Activated CD4-positive, alpha-beta memory T cell treated with anti-CD3 and anti-CD28 coated beads for 36 hours (primary cell): ENCODE measurements at places on chromosomes 2 and 18.

GRCh38 chr18:77111449-77111848, 21.1 kb downstream of the MBP start:
- peaks cover 27% of the 10 kb centered on the region for H3K36me3 ChIP-seq
- no peak overlapping the region for H3K4me3 ChIP-seq
- peaks cover 85% of the 10 kb centered on the region for H3K4me1 ChIP-seq
- DNase-seq = peak; percentile 9
- H3K27me3 ChIP-seq = no peaks in the 10 kb centered on the region

- no peak overlapping the region for H3K4me3 ChIP-seq
- H3K27me3 ChIP-seq = peaks cover 4% of the 10 kb centered on the region
- no peak overlapping the region for H3K27ac ChIP-seq
- no peaks in the 10 kb centered on the region for H3K4me1 ChIP-seq
- H3K36me3 ChIP-seq = no peaks in the 10 kb centered on the region
- no peak for DNase-seq
Observed at GRCh38 chr2:120750488-120751210, 15.0 kb downstream of the GLI2 start.

GRCh38 chr2:215361211-215361875, 49.5 kb downstream of the ATIC start:
- no peak overlapping the region for H3K27ac ChIP-seq
- H3K36me3 ChIP-seq = peaks cover 43% of the 10 kb centered on the region
- no peaks in the 10 kb centered on the region for H3K4me1 ChIP-seq

DNA sequence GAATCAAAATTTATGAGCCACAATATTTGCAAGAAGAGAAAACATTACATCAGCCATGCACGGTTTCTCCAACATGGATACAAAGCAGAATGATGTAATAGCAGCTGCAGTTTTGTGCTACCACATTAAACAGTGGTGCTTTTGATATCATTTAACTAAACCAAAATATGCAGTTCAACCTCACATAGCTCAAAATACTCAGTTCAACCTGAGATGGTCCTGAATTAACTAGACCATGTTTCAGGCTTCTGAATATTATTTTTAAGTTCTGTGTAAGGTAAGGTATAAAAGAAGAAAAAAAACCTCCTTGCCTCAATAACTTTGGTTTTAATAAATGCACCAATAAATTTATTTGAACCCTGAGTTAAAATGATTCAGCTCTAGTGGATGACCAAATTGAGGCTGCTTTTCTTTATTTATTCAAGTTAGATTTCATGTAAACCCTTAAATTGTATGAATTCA, 18.8 kb upstream of the TSPYL6 start:
- peaks cover 7% of the 10 kb centered on the region for H3K4me1 ChIP-seq
- peaks cover 4% of the 10 kb centered on the region for H3K36me3 ChIP-seq
- no peaks in the 10 kb centered on the region for H3K27me3 ChIP-seq
- H3K4me3 ChIP-seq = no peak overlapping the region

DNA sequence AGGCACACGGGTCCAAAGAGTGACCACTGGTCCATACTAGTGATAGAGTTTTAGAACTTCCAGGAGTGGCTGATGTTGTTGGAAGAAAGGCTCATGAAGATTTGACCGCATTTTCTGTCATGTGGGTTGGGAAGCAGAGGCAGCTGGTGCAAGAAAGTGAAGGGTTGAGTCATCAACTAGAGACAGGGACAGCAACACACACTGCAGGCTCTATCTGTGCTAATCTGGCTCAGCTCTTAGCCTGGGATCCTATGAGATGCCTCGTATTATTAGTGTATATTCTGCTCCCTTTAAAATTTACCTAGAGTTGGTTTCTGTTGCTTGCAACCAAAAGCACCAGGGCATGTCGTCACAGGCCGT, 2.5 kb upstream of the SH3RF3 start:
- H3K27me3 ChIP-seq = peaks cover 36% of the 10 kb centered on the region
- H3K4me1 ChIP-seq = peaks cover 11% of the 10 kb centered on the region
- H3K36me3 ChIP-seq = no peaks in the 10 kb centered on the region
- DNase-seq = no peak
- H3K27ac ChIP-seq = no peak overlapping the region
- H3K4me3 ChIP-seq = no peak overlapping the region

DNA sequence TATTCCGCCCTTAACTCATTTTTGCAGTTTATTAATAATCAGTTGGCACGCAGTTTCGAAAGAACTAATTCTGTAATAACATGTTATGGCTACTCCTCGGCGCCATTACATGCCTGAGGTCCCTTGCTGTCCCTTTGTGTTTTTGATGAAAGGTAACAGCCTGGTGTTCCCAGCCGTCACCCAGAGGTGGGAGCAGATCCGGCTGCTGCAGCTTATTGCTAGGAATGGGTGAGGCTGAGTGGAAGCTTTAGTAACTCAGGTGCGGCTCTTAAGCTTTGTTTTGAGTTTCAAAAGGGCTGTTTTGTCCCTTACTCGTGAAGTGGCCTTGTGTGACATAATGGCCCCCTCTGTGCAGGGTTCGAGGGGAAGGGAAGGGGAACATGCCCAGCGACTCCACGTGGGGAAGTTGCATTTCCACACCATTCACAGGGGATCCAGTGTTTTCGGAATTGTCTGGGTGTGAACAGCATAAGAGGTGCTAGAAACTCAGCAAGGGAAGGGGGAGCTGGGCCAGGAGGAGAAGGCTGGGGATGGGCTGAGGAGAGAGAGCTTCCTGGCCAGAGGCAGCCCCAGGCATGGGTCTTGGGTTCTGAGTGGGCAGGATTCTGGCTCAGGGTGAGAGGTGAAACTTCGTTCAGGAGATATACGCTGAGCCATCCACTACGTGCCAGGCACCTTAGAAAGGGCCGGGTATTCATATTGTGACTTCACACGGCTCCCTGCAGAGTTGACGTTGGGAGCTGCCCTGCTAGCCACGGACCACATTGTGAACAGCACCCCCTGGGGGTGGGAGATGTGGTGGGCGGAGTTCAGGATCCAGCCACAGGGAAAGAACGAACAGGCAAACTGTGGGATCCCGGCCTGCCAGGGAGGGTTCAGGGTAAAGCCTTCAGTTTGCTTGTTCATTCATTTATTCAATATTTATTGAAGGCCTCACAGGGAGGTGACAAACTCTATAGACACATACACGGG, 84.4 kb downstream of the TGOLN2 start:
- H3K27me3 ChIP-seq = peaks cover 9% of the 10 kb centered on the region
- no peak overlapping the region for H3K4me3 ChIP-seq
- H3K27ac ChIP-seq = no peak overlapping the region
- peak; percentile 38 for DNase-seq

GRCh38 chr18:24227977-24228666, 89.3 kb downstream of the CABYR start:
- no peak overlapping the region for H3K27ac ChIP-seq
- H3K27me3 ChIP-seq = peaks cover 8% of the 10 kb centered on the region
- no peaks in the 10 kb centered on the region for H3K4me1 ChIP-seq
- DNase-seq = no peak
